ENCODE measurements at places on chromosomes 12 and 14. TPM values are rescaled to one million over a fixed set of nuclear protein-coding genes. Genes with fewer than 3 reads are reported as not detected.

INHBC gene
- total RNA-seq: not detected

DNA sequence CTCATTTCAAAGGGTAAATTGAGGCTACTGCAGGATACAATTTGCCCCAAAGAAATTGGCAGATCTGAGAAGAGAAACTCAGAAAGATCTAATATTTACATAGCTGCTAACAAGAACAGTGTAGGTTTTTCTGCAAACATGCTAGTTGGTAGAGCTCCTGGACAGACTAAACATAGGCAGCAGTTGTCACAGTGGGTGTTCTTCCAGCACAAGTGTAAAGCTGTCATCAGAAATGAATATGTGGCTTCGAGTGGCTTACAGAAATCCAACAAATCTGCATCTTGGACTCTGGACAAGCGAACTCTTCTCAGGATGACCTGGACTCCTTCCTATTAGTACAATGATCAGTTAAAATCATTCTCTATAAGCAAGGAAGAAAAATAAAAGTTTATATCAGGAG, 5.9 kb downstream of the CBX5 start:
- DNase-seq: no peak

CLEC4D gene
- not detected for total RNA-seq

DNA sequence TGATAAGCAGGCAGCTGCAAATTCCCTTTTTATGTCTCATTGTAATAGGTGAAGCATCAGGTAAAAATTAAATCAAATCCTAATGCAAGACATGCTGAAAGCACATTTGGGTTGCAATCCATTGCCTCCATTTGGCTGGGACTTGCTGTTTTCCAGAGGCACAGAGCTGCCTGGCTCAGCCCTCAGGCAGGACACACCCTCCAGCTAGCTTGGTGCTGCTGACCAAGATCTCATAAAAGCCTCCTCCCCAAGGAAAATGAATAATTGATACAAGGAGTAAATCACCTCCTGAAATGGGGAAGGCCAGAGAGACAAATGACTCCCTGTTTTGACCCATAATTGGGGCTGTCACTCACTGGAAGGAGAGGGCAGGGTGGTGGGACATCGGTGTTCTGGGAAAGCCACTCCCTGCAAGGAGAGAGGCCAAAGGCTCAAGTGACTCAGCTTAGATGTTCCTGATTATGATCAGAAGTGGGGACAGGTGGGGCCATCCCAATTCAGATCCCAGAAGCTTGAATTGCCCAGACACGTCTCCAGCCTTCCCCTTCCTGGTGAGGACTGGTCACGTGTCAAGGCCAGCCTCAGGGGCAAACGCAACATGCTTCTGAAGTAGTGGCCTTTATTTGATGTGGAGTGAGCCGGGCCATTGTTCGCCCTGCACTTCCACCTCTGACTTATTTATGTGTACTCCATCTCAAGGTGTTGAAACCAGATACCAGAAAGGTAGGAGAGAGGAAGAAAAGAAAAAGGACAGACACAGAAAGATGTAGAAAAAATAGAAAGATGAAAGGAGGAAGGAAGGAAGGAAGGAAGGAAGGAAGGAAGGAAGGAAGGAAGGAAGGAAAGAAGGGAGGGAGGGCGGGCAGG, 773.7 kb downstream of the BCL11B start:
- no peak for DNase-seq

Data from activated CD4-positive, alpha-beta T cell treated with anti-CD3 and anti-CD28 coated beads, Interleukin-2, amount 10 ng/mL, durations not matched to agents 24 days and 14 days (primary cell).